ENCODE measurements at places on chromosomes 2 and 18.

GRCh38 chr2:108823286-108823685 is 36.7 kb downstream of the CCDC138 start:
- no peak for DNase-seq

- DNase-seq, result no peak
Observed at GRCh38 chr2:37340637-37341036, 3.8 kb upstream of the QPCT start.

DNA sequence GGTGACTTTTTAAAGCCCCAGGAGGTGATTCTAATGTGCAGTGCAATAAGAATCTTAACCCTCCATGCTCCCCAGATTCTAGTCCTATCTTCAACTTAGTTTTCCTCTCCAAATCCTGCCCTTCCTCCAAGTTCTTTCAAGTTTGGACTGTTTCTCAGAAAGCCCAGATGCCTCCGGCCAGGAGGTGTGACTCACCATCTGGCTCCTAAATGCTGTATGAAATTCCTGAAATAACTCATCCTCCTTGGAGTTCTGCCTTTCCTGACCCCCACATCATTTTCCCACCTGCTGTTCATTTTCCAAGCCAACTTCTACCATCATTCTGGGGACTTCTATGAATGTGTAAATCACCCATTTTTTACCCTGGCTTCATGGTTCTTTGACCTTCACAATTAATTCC is 118.2 kb upstream of the NOL4 start:
- DNase-seq, result no peak

GRCh38 chr18:33444709-33445108 is 4.2 kb upstream of the CCDC178 start:
- no peak for DNase-seq

- no peak for DNase-seq
Observed at GRCh38 chr2:135948642-135949355, 36.6 kb downstream of the DARS1 start.

DNA sequence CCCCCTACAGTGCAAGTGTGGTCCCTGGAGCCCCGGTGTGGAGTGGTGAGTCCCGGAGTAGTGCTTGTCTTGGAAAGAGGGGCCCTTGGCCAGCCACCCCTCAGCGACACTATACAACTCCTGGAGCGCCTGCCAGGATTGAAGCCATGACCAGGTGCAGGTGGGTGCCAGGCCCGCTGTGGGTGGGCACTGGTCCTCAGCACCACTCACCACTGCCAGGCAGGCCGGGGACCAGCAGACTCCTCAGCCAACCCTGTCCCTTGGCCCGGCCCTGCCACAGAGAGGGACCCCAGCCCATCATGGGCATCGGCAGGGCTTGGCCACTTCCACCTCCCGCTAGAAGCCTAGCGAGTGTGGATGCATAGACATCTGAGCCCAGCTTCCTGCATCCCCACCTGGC is 42.2 kb downstream of the STK25 start:
- DNase-seq, result no peak

DNA sequence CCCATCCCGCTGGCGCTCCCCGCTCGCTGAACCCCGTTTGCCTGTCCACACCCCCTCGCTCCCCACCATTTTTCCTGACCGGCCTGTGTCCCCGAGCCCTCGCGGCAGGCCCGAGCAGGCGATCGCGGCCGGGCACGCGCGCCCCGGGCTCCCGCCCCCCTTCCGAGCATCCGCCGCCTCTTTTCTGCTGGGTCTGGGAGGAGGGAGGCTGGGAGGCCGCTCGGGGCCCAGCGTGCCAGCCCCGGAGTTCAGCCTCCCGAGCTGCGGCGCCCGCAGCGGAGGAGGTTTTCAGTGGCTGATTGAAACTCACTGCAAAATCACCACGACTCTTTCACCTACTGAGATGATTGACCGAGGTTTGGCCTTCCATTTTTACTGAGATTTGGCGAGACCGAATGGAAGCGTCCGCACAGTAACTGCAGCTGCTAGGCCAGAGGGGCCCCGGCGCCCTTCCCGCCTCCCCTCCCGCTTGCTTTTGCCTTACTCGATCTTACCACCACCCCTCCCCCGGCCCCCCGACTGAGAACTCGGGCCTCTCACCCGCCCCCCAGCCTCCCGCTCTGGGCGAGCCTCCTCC is 4.8 kb downstream of the SOX11 start:
- DNase-seq, result peak; percentile 32

DNA sequence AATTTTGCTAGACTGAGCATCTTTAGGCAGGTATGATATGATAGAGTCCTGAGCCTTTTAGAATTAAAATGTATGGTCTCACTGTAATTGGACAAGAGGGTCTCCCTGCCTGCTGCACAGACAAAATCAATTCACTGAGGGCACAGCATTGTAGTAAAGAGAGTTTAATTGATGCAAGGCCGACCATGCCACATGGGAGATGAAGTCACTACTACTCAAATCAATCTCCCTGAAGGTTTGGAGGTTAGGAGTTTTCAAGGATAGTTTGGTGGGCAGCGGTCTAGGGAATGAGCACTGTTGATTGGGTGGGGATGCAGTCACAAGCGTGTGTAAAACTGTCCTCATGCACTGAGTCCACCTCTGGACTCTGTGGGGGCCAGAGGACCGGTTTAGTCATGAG is 26.1 kb downstream of the SERPINB7 start:
- no peak for DNase-seq

- DNase-seq, result no peak
Observed at GRCh38 chr2:31811482-31811881, 199.3 kb downstream of the MEMO1 start.

DNA sequence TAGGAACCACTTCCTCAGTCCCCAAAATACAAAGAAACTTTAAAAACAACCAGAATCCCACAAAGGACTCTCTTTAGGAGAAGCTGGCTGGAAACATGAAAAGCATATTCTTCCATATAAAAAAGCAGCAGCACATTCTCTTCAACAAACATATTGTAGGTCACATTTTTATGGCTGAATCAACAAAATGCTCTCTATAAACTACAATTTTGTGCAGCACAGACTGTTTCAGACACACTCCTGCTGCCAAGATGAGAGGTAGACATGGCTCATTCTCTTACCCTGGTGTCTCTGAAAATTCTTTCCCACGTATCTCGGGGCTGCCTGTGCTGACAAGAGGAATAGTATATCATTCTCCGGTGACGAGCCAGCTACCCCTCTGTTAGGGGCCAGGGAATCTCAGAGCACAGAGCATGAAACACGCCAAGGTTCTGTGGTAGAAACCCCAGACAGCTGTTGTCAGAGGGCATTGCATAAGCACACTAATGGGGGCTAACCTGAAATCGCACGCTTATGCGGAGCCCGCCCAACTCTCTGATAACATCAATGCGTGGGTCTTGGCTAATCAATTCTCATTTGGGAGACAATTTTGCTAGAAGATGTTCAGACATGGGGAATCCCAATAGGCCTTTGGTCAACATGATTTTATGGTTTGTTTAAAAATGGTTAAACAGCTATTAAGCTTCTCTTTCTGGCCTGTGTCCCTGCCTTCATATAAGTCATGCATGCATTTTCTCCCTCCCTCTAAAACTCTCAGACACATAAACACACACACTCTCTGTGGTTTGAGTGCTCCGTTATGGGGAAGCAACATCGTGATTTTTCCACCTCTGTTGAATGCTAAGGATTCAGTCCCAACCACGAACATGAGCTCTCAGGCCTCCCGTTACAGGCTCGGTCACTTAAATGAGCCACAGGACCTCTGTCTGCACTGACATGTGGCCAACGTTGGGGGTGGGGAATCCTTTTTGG is 177.5 kb downstream of the INO80D start:
- DNase-seq, result no peak

DNA sequence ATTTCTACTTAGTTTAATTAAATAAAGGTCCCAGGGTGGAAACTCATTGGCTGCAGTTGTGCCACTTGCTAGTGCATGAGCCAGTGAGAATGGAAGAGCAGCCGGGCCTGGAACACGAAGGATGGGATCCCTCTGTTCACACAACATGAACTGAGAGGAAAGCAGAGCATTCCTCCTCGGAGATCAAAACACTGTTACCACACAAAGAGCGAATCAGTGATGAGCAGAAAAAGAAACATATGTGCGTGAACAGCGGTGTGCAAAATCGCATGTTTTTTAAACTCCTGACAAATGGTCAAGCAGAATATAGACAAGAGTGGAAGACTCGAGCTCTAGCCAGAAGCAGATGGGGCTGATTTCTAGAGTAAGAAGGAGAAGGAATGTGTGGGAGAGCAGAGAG is 28.4 kb upstream of the ANKRD44 start:
- DNase-seq, result no peak

GRCh38 chr2:83017366-83018090 is 1441.6 kb downstream of the SUCLG1 start:
- no peak for DNase-seq

- no peak for DNase-seq
Observed at GRCh38 chr2:195338856-195339255, 318.2 kb upstream of the SLC39A10 start.

DNA sequence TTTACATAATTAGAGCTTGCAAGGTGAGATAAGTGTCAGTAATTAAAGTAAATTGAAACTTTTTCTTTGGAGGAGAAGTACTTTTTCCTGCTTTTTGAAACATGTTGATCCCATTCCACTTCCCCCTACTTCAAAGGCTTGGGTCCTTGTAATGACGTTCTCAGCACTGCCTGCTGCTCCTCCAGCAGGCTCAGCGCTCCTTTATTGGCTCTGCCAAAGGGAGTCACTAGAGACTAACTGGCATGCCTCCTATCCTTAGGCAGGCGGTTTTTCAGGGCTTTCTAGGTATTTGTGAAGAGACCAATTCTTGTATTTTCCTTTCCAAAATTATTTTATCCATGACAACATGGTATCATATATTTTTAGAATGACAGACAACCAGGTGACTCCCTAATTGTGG is 43.9 kb upstream of the ACADL start:
- DNase-seq, result no peak

- no peak for DNase-seq
Observed at GRCh38 chr2:60312618-60313017, 240.8 kb downstream of the BCL11A start.

DNA sequence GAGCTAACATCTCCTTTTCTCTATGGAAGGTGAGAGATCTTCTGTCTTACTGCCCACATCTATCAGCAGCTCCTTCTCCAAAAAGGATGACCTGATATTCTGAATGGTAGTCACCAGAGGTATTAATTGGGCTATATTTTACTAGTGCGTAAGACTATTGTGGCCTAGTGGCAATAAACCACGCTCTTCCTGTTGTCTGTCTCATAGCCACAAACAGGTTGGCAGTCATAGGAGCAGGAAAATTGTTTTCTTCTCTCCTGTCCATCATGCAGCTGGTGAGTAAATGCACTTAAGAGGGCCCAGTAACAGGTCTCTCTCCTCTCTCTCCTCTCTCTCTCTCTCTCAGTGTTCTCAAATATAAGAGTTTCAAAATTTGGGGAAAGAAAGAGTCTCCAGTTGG is 856.8 kb upstream of the ACVR2A start:
- DNase-seq, result no peak

- DNase-seq, result no peak
Observed at GRCh38 chr2:189836644-189837043, 52.4 kb downstream of the PMS1 start.

DNA sequence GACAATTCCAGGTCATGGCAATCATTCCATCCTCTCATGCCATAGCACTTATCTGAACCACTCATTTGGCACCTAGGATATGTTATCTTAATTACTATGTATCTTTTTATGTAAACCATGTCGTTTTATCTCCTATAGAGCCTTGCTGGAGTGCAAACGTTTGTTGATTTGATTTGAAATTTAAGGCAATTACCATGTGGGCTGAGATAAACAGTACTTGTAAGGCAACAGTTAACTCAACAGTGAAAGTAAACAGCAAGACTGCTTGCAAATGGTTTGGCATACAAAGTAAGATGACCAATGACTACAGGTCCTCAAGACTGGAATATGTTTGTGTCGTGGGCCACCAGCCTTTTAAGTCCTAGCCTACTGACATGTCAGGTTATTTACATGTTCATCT is 133.7 kb upstream of the ZFP36L2 start:
- no peak for DNase-seq

DNA sequence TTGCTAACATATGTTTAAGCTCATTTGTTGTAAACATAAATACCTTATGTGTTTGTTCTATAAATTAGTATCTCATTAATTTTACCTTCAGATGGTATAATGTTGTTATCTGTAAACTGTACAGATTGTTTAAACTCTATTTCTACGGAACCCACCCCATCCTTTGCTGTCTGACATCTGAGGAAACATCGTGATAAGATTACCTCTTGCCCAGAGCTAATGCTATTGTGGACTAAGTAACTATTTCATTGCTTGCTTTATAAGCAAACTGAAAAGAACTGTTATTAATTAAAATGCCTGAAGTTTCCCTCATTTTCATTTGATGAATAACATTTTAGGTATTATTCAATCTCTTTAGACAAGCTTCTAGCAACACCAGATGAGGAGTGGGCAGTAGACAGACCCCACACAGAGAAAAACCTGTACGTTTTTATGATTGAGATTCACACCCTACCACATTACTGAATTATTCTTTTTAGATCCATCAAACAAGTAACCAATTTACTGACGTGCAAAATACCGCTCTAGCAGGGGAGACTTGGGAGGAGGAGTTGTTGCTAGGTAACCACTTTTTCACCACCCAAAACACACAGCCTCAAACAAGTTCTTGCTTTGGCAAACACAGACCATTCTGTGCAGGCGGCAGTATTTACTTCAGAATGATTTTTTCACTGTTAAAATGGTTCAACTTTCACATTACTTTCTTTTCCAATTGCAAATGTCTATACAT is 1.9 kb upstream of the SYT4 start:
- no peak for DNase-seq

DNA sequence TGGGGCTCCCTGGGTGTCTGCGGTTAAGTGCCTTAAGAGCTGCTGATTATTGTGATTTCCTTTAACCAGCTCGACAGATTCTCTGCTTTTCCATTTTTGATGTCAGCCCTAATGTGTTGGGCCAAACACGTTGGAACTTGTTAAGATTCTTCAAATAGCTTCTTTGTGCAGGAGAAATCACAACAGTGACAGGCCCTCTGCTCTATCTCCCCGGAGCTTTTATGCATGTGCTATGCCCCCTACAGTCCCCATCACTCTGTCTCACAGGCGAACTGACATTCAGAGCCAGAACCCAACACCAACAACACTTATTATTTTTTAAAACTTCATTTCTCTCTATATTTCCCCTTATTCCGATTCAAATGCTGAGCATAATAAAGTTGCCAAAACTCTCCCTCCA is 371.7 kb upstream of the CELF4 start:
- no peak for DNase-seq

All from activated naive CD8-positive, alpha-beta T cell treated with anti-CD3 and anti-CD28 coated beads, Interleukin-2, amount 10 ng/mL, durations not matched to agents 7 days and 5 days (primary cell).